ENCODE measurements at places on chromosomes 11 and 22.

DNA sequence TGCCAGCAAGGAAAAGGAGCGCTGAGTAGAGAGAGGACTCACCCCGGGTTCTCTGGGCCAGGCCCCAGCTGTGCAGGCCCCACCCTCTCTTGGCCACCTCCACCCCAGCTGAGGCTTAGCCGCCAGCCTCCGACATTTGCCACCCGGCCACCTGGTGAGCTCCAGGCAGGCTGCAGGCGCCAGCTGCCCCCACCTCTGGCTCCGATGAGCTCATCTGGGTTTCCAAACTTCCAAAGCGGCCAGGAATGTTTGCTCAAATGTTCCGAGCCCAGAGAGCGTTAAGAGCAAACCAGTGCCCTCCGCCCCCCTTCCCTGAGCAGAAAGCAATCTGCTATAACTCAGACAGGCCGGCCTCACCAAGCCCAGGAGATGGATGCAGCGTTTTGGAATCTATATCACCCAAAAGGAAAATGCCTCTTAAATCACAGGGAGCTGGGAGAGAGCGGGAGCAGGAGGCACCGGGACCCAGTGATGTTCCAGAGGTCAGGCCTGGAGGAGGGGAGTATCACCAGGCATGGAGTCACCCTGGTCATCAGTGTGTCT, 9.1 kb upstream of the MN1 start:
- peak; percentile 20 for DNase-seq

GRCh38 chr11:38646382-38646781, 2048.3 kb upstream of the RAG2 start:
- DNase-seq: no peak

DNA sequence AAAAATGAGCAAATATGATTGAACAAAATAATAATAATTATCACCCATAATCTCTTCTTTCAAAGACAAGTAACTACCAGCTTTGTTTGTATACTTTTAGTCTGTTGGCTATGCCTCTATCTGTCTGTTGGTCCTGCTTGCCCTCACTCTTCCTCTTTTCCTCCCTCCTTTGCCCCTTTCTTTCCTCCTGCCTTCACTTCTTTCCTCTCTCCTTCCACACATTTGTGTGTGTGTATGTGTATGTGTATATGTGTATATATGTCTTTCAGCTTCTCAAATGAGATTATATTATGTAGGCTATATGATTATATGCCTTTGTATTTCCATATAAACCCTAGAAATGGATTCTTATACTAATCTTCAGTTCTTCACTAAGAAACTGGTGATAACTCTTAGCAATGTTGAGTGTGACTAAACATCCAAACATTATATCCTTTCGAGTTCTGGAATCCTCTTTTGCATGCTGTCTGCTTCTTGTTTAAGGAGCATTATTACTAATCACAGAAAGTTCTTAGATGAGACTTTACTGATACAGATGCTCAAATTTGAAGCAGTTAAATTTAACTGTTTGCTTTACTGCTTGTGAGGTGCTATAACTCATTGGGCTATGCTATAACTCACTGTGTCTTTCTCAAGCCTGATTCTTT, 219.1 kb downstream of the TMEM135 start:
- no peak for DNase-seq

DNA sequence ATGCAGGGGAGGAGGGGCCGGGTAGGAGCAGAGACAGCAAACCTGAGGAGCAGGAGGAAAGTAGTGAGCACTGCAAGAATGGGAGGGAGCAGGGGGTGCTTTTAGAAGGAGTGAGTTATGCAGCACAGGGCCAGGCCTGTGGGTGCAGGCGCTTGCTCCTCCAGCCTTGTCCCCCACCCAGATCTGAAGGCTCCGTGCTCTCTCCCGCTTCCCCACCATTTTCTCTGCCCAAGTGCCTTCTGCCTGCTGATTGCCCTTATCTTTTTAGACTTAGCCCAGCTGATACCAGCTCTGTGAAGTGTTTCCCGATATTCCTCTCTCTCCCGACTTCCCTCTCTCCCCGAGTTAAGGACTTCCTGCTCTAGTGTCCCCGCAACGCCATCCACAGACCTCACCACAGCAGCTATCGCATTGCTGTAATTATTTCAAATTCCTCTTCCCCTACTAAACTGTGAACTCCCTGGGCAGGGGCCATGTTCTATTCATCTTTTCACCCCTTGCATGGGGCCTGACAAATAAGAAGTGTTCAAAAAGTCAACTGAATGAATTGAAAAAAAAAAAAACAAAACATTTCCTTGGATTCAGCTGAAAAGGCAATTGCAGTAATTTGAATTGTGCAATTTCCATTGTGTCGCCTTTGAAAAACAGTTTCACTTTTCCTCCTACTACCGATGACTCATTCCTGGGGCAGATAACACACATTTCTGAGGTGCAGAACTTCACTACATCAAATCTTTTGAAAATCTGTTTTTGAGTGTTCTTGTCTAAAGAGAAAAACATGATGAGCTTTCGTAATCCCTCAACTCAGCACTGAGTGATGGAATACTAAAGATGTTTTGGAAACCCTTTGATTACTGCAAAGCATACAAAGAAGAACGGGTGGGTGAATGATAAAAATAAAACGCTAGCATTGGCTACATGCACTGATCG, 69.7 kb upstream of the BMAL1 start:
- DNase-seq: peak; percentile 28
